ENCODE measurements at places on chromosomes 7 and 10.

- no peaks in the 10 kb centered on the region for H3K27me3 ChIP-seq
- peak within 1 kb of the TSS; percentile 22 for H3K27ac ChIP-seq
- peaks cover 38% of the 10 kb centered on the region for H3K4me1 ChIP-seq
- H3K4me3 ChIP-seq: no peak within 1 kb of the TSS
- DNase-seq: no peak
Observed at GRCh38 chr7:75772081-75773077, at the start of gene CCL26. CCL26 (minus strand) TSS chr7:75772211; CDS start chr7:75772176, 35 bp downstream.

DNA sequence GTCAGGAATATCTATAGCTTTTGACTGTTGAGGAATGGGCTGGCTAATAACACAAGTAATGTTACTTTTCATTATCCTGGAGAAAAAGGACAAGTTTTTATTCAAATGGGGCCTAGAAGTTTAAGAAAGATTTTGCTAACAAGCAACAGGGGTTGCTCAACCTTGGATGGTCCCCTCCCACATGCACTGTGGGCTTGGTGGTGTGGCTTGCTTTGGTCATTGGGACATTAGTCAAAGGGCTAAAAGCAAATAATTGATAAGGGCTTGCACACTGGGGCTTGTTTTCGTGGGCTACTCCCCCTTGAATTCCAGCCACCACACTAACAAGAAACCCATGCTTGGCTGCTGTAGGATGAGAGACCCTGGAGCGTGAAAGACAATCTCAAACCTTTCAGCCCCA is 127.6 kb downstream of the JCAD start:
- no peaks in the 10 kb centered on the region for H3K36me3 ChIP-seq
- H3K4me1 ChIP-seq: peaks cover 10% of the 10 kb centered on the region
- peaks cover 13% of the 10 kb centered on the region for H3K27me3 ChIP-seq
- no peak overlapping the region for H3K27ac ChIP-seq
- DNase-seq: no peak
- H3K4me3 ChIP-seq: no peak overlapping the region

DNA sequence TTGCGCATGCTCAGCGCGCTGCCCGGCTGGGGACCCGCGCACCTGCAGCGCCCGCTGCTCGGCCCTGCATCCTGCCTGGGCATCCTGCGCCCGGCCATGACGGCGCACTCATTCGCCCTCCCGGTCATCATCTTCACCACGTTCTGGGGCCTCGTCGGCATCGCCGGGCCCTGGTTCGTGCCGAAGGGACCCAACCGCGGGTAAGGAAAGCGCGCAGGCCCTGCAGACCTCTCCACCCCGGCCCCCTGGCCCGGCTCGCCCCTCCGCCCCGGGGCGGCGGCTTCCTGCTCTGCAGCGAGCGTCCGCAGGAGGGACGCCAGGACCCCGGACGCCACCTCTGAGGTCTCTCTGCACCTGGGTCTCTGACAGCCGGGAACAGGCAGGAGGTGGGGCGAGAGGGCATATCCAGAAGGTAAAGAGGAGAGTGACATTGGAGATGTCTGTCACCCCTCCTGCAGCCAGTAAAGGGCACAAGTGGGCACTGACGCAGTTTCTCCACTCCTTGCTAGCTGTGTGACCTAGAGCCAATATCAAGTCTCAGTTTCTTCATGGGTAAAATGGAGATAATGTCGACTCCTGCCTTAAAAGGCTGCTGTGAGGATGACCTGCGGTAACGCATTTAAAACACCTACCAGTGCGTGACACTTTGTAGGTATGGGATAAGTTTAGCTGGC is 338 bp downstream of the ATP6V0E2 start:
- DNase-seq: no peak
- peak overlapping the region; percentile 80 for H3K4me3 ChIP-seq
- H3K27me3 ChIP-seq: no peaks in the 10 kb centered on the region
- H3K4me1 ChIP-seq: peaks cover 64% of the 10 kb centered on the region
- no peaks in the 10 kb centered on the region for H3K36me3 ChIP-seq

GRCh38 chr7:132683896-132684690 is 107.8 kb upstream of the PLXNA4 start:
- peaks cover 6% of the 10 kb centered on the region for H3K4me1 ChIP-seq
- H3K27me3 ChIP-seq: peaks cover 6% of the 10 kb centered on the region
- no peak overlapping the region for H3K27ac ChIP-seq
- H3K36me3 ChIP-seq: no peaks in the 10 kb centered on the region
- DNase-seq: no peak

GRCh38 chr7:50497968-50498367 is 47.8 kb upstream of the FIGNL1 start:
- no peaks in the 10 kb centered on the region for H3K36me3 ChIP-seq
- peaks cover 8% of the 10 kb centered on the region for H3K4me1 ChIP-seq
- no peak overlapping the region for H3K4me3 ChIP-seq
- H3K27ac ChIP-seq: no peak overlapping the region

GRCh38 chr10:110641256-110641655 is 2.9 kb upstream of the RBM20 start:
- peak; percentile 64 for DNase-seq
- peaks cover 32% of the 10 kb centered on the region for H3K4me1 ChIP-seq
- peak overlapping the region; percentile 53 for H3K4me3 ChIP-seq
- no peak overlapping the region for H3K27ac ChIP-seq
- H3K27me3 ChIP-seq: peaks cover 47% of the 10 kb centered on the region

GRCh38 chr10:112231602-112232400 is 48.2 kb upstream of the GPAM start:
- peaks cover 12% of the 10 kb centered on the region for H3K27me3 ChIP-seq
- H3K36me3 ChIP-seq: no peaks in the 10 kb centered on the region
- DNase-seq: no peak
- H3K27ac ChIP-seq: no peak overlapping the region
- no peak overlapping the region for H3K4me3 ChIP-seq
- no peaks in the 10 kb centered on the region for H3K4me1 ChIP-seq

- no peaks in the 10 kb centered on the region for H3K36me3 ChIP-seq
- peak overlapping the region; percentile 61 for H3K27ac ChIP-seq
- H3K27me3 ChIP-seq: no peaks in the 10 kb centered on the region
Observed at GRCh38 chr7:27925573-27926201, 185.7 kb downstream of the TAX1BP1 start.

DNA sequence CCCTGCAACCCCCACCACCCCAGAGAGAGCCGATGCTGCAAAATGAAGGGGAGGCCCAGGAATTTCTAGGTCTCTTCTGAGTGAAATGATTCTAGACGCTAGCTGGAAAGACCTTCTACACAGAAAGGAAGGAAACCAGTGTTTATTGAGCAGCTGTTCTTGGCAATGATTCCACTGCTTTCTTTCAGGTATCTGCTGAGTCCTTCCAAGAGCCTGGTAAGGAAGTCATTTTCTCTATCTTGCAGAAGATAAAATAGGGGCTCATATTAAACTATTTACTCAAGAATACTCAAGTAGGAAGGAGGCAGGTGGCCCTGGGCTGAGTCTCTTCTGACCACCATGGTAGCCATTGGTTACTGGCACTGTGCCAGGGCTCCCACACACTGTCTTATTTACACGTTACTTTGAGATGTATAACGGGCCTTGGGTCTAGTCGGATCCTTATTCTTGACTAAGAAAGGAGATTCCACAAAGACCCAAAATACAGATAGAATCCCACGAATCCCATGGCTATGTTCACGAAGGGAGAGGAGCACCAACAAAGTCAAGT is 112.1 kb downstream of the GALNT11 start:
- peaks cover 3% of the 10 kb centered on the region for H3K4me1 ChIP-seq
- DNase-seq: no peak
- H3K27ac ChIP-seq: no peak overlapping the region

GRCh38 chr10:11655836-11656235 is 44.4 kb upstream of the USP6NL start:
- peaks cover 13% of the 10 kb centered on the region for H3K27me3 ChIP-seq
- no peak overlapping the region for H3K27ac ChIP-seq
- no peak for DNase-seq
- no peak overlapping the region for H3K4me3 ChIP-seq
- no peaks in the 10 kb centered on the region for H3K36me3 ChIP-seq

DNA sequence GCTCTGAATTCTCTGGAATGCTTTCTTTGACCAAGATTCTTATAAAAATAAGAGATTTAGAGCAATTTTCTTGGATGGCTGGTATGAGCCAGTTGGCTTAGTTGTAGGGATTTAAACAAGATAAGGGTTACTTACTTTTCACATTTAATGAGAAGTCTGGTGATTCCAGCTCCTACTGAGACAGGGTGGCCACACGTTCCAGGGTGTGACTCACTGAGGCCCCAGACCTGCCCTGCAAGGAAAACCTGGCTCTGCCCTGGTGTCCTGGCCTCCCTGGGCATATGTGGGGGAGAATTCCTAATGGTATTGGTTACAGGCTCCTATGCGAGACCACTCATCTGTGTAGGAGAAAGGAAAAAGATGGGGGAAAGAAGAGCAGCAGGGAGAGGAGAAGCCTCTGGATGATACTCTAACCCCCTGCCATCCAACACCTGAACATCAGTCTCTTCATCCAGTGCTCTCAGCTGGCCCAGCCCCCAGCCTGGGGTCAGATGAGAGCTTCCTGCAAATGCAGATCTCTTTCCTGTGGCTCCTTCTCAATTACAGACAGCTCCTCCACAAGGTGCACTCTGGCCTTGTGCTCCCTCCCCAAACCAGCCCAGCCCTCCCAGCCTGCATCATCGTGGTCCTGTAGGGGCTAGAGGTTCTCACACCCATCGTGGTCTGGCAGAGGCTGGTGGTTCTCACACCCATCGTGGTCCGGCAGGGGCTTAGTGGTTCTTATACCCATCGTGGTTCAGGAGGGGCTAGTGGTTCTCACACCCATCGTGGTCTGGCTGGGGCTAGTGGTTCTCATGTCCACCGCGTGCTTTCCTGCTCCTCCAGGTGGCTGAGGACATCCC is 139.9 kb downstream of the EGFR start:
- H3K36me3 ChIP-seq: no peaks in the 10 kb centered on the region
- H3K4me1 ChIP-seq: no peaks in the 10 kb centered on the region
- no peak overlapping the region for H3K4me3 ChIP-seq
- no peak overlapping the region for H3K27ac ChIP-seq
- peaks cover 16% of the 10 kb centered on the region for H3K27me3 ChIP-seq

DNA sequence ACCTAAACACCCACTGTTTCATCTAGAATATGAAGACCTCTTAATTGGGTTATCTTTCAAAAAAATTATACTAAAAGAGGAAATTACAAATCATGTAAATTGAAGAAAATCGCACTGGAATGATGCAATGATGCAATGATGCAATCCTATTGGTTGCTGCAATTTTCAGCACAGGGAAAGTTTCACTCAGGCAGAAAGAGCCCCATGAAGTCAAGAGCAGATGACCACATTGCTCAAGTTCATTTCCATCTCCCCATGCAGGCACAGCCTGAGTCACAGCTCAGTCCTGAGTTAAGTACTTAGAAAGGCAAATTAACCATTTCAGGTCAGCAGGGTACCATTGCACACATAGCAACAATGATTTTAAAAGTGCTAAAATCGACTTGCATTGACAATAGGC is 180.3 kb upstream of the MYO3A start:
- no peaks in the 10 kb centered on the region for H3K4me1 ChIP-seq
- H3K27ac ChIP-seq: no peak overlapping the region
- DNase-seq: no peak

- no peak overlapping the region for H3K27ac ChIP-seq
- peaks cover 42% of the 10 kb centered on the region for H3K4me1 ChIP-seq
- no peaks in the 10 kb centered on the region for H3K27me3 ChIP-seq
- H3K36me3 ChIP-seq: no peaks in the 10 kb centered on the region
Observed at GRCh38 chr7:100122568-100122967, 3.1 kb downstream of the CNPY4 start.

DNA sequence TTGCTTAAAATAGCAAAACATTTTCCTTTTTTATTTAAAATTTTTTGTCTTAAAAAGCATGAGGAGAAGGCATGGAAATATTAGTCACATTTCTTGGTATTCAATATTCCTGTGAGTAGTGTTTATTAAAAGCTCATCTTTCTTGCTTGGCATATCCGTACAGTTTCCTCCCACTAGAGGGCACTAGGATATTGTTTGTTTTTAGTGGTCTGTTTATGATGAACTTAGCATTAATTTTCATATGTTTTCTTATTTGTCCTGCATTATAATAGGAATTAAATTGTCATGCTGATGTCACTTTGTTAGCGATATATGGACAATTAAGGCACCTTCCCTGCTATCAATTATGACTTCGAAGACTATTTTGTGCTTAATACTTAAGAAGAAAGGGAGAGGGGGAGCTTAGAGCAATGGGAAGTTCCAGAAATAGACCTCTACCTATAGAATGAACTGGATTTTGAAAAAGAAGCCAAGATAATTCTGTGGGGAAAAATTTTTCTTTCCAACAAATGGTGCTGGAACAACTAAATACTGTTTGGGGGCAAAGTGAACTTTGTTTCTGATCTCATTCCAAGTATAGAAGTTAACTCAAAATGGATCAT is 91.0 kb upstream of the STRIP2 start:
- no peak overlapping the region for H3K4me3 ChIP-seq
- peak; percentile 4 for DNase-seq
- H3K4me1 ChIP-seq: peaks cover 41% of the 10 kb centered on the region
- H3K27me3 ChIP-seq: no peaks in the 10 kb centered on the region

GRCh38 chr10:133237588-133238465 is at the start of gene VENTX:
VENTX (plus strand) TSS chr10:133237855; CDS start chr10:133237915, 60 bp downstream.
- H3K27ac ChIP-seq: no peak within 1 kb of the TSS
- peaks cover 58% of the 10 kb centered on the region for H3K27me3 ChIP-seq
- H3K4me1 ChIP-seq: peaks cover 16% of the 10 kb centered on the region
- peak within 1 kb of the TSS; percentile 46 for H3K4me3 ChIP-seq
- no peaks in the 10 kb centered on the region for H3K36me3 ChIP-seq

GRCh38 chr7:36473454-36474282 is 84.0 kb downstream of the ANLN start:
- no peak overlapping the region for H3K4me3 ChIP-seq
- H3K36me3 ChIP-seq: no peaks in the 10 kb centered on the region
- H3K27ac ChIP-seq: no peak overlapping the region
- peak; percentile 40 for DNase-seq
- no peaks in the 10 kb centered on the region for H3K27me3 ChIP-seq
- peaks cover 20% of the 10 kb centered on the region for H3K4me1 ChIP-seq

DNA sequence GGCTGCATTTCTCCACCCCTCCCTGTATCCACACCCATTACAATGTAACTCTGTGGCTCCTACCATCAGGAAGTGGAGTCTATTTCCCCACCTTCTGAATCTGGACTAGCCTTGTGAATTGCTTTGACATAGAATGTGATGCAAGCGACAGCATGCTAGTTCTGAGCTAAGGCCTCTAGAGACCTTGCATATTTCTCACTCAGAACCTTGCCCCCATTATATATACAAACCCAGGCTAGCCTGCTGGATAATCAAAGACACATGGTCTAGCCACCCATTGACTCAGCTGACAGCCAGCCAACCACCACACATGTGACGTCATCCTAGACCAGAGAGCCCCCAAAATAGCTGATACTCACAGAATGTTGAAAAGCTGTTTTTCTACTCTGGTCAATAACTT is 77.9 kb downstream of the CCDC71L start:
- no peak overlapping the region for H3K4me3 ChIP-seq
- peaks cover 8% of the 10 kb centered on the region for H3K4me1 ChIP-seq
- no peak overlapping the region for H3K27ac ChIP-seq
- H3K27me3 ChIP-seq: peaks cover 25% of the 10 kb centered on the region
- peaks cover 4% of the 10 kb centered on the region for H3K36me3 ChIP-seq

GRCh38 chr10:70846795-70847194 is 31.0 kb downstream of the SGPL1 start:
- no peak for DNase-seq
- no peak overlapping the region for H3K27ac ChIP-seq
- H3K36me3 ChIP-seq: peaks cover 16% of the 10 kb centered on the region

GRCh38 chr7:91752102-91752501 is 128.4 kb downstream of the MTERF1 start:
- H3K27ac ChIP-seq: no peak overlapping the region
- no peaks in the 10 kb centered on the region for H3K4me1 ChIP-seq
- no peaks in the 10 kb centered on the region for H3K36me3 ChIP-seq
- H3K27me3 ChIP-seq: no peaks in the 10 kb centered on the region
- no peak overlapping the region for H3K4me3 ChIP-seq

GRCh38 chr7:37348982-37349381 is 99.7 kb downstream of the ELMO1 start:
- H3K27me3 ChIP-seq: no peaks in the 10 kb centered on the region
- H3K36me3 ChIP-seq: peaks cover 3% of the 10 kb centered on the region
- peaks cover 88% of the 10 kb centered on the region for H3K4me1 ChIP-seq
- H3K27ac ChIP-seq: peak overlapping the region; percentile 10

Measured in activated T-cell treated with anti-CD3 and anti-CD28 coated beads, Interleukin-2, amount 50 U/mL, for 72 hours (primary cell).